D721Med (cell line): ENCODE measurements at places on chromosomes 5 and 9.

DNA sequence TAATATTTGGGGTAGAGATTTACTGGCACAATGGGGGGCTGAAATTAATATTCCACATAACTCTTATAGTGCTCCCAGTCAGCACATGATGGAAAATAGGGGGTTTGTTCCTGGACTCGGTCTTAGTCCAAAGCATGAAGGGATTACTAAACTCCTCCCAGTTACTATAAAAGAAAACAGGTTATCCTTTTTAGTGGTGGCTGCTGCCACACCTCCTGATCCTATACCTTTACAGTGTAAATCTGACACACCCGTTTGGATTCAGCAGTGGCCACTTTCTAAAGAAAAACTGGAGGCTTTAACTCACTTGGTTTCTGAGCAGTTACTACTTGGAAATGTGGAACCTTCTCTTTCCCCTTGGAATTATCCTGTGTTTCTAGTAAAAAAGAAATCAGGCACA is 572.9 kb upstream of the PTGER4 start:
- no peak for DNase-seq

DNA sequence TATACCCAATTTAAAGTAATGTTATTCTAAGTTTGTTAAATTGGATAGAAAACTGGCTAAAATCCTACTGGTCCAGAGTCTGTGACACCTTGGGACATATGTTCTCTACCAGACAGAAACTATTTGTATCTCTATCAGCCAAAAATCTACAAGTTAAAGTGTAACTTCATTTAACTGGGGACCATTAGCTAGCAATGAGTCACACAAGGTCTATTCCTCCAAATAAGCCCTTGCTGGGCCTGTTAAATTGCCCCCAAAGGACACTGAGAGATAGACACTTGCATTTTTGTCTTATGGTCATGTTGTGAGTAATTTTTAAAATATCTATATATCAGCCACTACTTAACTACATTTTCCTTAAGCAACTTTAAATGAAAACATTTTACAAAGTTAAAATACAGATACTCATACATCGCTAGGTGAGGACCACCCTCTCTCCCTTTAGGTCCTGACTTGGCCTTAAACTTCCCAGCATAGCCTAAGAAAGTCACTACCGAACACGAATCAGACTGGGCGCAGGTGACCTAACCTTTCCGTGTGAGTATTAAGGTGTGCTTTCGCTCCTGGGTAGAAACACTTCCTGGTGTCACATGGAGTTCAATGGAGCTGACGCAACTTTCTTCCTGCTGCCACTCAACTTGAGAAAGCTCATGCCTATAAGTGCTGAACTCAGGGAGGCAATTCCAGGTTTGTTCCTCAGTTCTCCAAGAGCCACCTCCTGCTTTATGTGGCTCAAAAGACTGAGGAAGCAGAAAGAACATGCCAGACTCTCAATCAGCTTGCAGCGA is 249.1 kb downstream of the DIRAS2 start:
- DNase-seq, result no peak

DNA sequence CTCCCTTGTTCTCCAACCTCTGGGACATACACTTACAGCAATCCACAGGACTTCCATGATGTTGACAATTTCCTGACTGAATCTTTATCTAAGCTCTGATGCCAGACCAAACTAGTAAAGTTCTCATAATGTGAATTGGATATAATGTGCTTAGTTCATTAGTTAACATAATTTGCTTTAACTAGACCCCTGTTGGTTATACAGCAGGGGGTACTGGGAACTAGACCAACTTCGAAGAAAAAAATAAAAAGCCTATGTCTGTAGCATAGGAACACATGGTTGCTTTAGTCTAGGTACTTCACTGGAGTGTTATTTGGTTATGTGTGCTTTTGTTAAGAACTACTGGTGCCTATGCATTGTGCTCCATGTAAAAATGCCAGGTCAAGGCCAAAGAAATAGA is 173.8 kb downstream of the ADAMTS6 start:
- no peak for DNase-seq

- DNase-seq, result no peak
Measured at GRCh38 chr5:137891849-137892248, 2.6 kb downstream of the PKD2L2 start.

- no peak for DNase-seq
Measured at GRCh38 chr5:45512521-45512920, 183.7 kb downstream of the HCN1 start.

GRCh38 chr9:118419676-118420075 is 715.5 kb downstream of the TLR4 start:
- DNase-seq, result no peak

GRCh38 chr5:158881091-158881880 is 218.4 kb downstream of the EBF1 start:
- no peak for DNase-seq

- DNase-seq, result no peak
Measured at GRCh38 chr5:179161901-179162300, 101.7 kb downstream of the ZNF354C start.

DNA sequence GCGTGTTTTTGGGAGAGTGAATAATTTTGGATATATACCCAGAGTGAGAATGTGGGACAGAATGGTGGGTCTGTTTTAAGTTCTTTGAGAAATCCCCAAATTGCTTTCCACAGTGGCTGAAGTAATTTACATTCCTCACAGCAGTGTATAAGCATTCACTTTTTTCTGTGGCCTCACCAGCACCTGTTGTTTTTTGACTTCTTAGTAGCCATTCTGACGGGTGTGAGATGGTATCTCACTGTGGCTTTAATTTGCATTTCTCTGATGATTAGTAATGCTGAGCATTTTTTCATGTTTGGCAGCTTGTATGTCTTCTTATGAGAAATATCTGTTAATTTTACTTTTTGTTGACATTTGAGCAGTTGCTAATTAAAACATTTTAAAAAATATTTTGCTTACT is 9.4 kb upstream of the SPATA31D1 start:
- DNase-seq, result no peak

- DNase-seq, result no peak
Measured at GRCh38 chr5:74490814-74491213, 149.7 kb downstream of the ENC1 start.

- DNase-seq, result no peak
Measured at GRCh38 chr5:112492291-112492690, 73.2 kb upstream of the EPB41L4A start.

GRCh38 chr5:126280846-126281245 is 142.4 kb upstream of the GRAMD2B start:
- DNase-seq, result no peak

- DNase-seq, result no peak
Measured at GRCh38 chr5:55575815-55576583, 41.2 kb upstream of the PLPP1 start.

- DNase-seq, result no peak
Measured at GRCh38 chr5:134509308-134510040, 16.0 kb upstream of the JADE2 start.

- no peak for DNase-seq
Measured at GRCh38 chr9:96129747-96130146, 172.2 kb downstream of the HSD17B3 start.

- no peak for DNase-seq
Measured at GRCh38 chr5:133510634-133511262, 101.6 kb downstream of the FSTL4 start.

- no peak for DNase-seq
Measured at GRCh38 chr5:4881366-4882002, 258.6 kb upstream of the ADAMTS16 start.

GRCh38 chr9:86667307-86667706 is 280.0 kb downstream of the GAS1 start:
- no peak for DNase-seq

DNA sequence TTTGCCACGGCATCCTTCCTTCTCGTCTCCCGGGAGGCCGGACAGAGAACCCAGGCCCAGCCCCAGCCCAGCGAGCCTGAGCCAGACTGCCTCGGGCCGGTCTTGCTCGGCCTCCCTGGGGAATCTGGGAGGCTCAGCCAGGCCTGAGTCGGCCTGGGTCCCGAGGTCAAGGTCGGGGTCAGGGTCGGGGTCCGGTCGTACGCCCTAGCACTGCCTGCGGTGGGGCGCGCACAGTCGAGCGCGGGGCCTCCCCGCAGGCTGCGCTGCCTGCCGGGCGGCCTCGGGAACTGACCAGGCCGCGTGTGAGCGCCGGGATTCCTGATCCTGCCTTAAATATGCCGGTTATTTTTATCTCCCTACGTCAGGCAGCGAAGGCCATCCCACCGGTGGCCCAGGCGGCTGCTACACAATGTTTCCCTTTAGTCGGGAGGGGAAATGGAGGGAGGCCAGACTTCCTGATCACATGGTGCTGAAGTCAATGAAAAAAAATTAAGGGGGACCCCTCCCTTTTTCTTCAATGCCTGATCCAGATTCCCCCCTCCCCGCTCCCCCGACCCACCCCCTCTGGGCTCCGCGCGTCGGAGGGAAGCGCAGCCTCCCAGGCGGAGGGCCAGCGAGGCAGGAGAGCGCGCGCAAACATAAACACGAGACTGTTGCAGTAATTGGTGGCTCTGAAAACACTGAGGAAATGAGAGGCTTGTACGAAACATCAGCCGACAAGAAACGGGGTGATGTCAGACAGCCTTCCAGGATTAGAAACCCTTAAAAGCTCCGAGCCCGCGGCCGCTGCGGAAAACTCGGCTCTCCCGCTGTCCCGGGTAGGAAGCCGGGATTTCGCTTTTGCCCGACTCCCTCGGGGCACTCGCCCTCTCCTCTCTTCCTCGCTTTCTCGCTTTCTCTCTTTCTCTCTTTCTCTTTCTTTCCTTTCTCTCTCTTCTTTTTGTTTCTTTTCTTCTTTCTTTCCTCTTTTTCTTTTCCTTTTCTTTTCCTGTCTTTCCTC is 148.2 kb upstream of the KLF4 start:
- DNase-seq, result no peak
